Mesangial cell (primary cell): ENCODE measurements at places on chromosomes 7 and 10. TPM values are rescaled to one million over a fixed set of nuclear protein-coding genes. Genes with fewer than 3 reads are reported as not detected.

The MYH16 gene
- 1.1 TPM in 1 of 2 replicates, not detected in the other for total RNA-seq

The SPDYE16 gene
- total RNA-seq, result not detected in 2 replicates

The CLDN15 gene
- 1.1 and 1.9 TPM in 2 replicates for total RNA-seq

The TSPAN12 gene
- 5.5 and 33.7 TPM in 2 replicates for total RNA-seq

The CTTNBP2 gene
- 6.2 and 34.9 TPM in 2 replicates for total RNA-seq

The BMS1 gene
- 8.0 and 12.4 TPM in 2 replicates for total RNA-seq

The APBB1IP gene
- 0.25 and 0.49 TPM in 2 replicates for total RNA-seq

The UNCX gene
- not detected in 2 replicates for total RNA-seq

The SPOCK2 gene
- total RNA-seq, result 17.8 and 103 TPM in 2 replicates

The ZNF488 gene
- 0.25 and 1.1 TPM in 2 replicates for total RNA-seq
